Cardiac muscle cell (in vitro differentiated cells and primary cell): ENCODE measurements at places on chromosomes 1 and 21. TPM values are rescaled to one million over a fixed set of nuclear protein-coding genes. Genes with fewer than 3 reads are reported as not detected.

DNA sequence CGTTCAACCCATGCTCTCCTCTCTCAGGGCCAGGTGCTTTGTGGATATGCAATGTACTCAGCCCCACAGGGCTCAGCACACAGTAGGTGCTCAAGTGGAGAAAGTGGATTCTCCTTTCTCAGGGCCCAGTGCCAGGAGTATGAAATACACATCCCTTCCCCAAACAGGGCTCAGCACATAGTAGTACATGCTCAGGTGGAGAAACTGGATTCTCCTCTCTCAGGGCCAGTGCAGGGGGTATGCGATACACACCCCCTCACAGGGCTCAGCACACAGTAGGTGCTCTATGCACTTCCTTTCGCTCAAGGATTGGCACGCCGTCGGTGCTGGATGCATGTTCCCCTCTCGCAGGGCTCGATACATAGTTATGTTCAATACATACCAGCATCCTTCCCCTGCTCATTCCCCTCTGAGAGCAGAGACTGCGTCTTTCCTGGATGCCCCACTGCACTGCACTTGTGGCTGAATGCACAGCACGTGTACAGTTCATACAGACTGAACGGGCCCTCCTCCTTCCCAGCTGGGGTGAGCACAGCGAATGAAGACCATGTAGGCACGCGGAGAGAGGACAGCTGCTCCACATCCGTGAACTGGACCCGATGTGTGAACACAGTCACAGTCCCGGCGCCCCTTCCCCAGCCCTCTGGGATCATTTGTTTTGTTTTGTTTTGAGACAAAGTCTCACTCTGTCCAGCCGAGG, 16.6 kb upstream of the DISP3 start:
- no peak for DNase-seq
- no peaks in the 10 kb centered on the region for H3K36me3 ChIP-seq
- H3K27me3 ChIP-seq = peaks cover 18% of the 10 kb centered on the region
- no peak overlapping the region for H3K4me3 ChIP-seq
- H3K4me1 ChIP-seq = no peaks in the 10 kb centered on the region
- no peak overlapping the region for H3K27ac ChIP-seq

DNA sequence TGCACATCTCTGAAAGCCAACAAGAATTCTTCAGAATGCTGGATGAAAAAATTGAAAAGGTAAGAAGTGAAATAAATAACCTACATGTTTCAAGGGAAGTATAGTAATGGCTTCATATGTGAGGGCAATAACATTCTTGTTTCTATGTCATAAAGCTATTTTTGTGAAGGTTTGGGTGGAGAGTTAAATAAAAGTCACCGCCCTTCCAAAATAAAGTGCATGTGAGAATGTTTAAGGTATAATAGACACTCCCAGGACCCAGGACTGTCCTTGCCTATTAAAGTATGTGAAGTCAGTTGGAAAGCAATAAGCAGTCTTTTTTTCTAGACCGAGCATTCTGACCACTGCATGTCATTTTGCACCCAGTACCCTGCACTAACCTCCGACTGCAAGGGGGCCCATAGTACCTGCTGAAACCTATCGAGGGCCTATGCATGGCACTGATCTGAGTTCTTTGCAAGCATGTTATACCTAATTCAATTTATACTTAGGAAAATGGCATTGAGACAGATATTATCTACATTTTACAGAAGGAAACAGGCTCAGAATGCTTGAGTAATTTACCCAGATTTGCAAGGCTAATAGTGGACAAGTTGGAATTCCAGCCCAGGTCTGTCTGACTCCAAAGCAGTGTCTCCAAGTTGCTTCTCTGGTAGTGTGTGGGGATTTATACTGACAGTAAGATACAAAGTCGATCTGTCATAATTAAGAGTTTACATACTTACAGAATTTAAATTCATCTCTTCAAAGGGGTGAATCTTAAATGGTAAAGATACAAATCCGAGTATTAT, 156.1 kb downstream of the EDEM3 start:
- no peaks in the 10 kb centered on the region for H3K27me3 ChIP-seq
- H3K36me3 ChIP-seq = no peaks in the 10 kb centered on the region
- H3K4me3 ChIP-seq = no peak overlapping the region
- peak overlapping the region; percentile 10 for H3K27ac ChIP-seq
- DNase-seq = no peak
- peaks cover 33% of the 10 kb centered on the region for H3K4me1 ChIP-seq

DNA sequence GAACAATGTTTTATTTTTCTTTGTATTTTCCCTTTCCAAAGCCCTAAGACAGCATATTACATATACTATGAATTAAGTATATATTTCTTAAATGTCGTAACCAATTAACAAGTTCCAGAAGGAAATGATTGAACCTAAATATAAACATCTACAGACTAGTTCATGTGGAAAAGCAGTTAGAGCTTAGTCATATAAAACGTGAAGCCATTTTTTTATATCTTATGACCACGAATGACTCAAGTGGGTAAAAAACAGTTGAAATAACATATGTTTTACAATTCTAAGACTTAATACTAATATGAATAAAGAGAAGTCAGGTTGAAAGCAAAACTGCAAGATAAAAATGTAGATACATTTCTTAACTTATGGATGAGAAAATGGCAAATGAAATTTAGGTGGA, 307.3 kb downstream of the BRINP3 start:
- H3K27ac ChIP-seq = no peak overlapping the region
- H3K27me3 ChIP-seq = no peaks in the 10 kb centered on the region
- no peaks in the 10 kb centered on the region for H3K36me3 ChIP-seq
- no peak overlapping the region for H3K4me3 ChIP-seq

FCRL1 gene
- total RNA-seq = not detected in 2 replicates

ANGPTL1 gene
- total RNA-seq = 0.04 TPM in 1 of 2 replicates, not detected in the other

ETS2 gene
- total RNA-seq = 20.6 and 25.2 TPM in 2 replicates

DNA sequence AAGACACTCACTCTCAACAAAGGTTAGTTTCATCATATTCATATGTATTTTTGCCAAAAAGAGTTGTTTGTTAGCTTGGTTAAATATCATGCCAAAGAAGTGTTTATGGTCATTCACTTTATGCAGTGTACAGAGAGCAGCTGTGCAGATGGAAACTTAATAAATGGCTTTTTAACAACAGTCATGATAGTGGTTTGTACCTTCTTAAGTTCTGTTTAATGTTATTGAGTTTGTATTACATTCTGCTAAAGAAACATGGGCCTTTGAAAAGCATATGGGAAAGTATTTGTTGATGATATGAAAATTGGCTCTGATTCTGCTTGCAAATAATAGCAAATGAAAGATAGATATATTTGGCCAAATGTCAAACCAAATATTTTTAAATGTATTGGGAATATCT, 607.3 kb downstream of the NCAM2 start:
- no peak overlapping the region for H3K27ac ChIP-seq
- H3K36me3 ChIP-seq = no peaks in the 10 kb centered on the region
- no peak for DNase-seq
- no peaks in the 10 kb centered on the region for H3K27me3 ChIP-seq
- H3K4me3 ChIP-seq = no peak overlapping the region

LBR gene
- 11.1 and 22.0 TPM in 2 replicates for total RNA-seq

- H3K4me1 ChIP-seq = no peaks in the 10 kb centered on the region
- no peak for DNase-seq
- H3K36me3 ChIP-seq = no peaks in the 10 kb centered on the region
- H3K27ac ChIP-seq = no peak overlapping the region
- H3K27me3 ChIP-seq = peaks cover 93% of the 10 kb centered on the region
- no peak overlapping the region for H3K4me3 ChIP-seq
These were observed 85.5 kb downstream of the VWA5B1 start for GRCh38 chr1:20376171-20376570.

FRRS1 gene
- total RNA-seq = 5.5 and 5.6 TPM in 2 replicates

MIXL1 gene
- 3.7 and 5.4 TPM in 2 replicates for total RNA-seq
